ENCODE measurements at places on chromosomes 5 and 9.

- DNase-seq = no peak
These were observed 27.8 kb upstream of the CCL21 start for GRCh38 chr9:34737677-34738260.

DNA sequence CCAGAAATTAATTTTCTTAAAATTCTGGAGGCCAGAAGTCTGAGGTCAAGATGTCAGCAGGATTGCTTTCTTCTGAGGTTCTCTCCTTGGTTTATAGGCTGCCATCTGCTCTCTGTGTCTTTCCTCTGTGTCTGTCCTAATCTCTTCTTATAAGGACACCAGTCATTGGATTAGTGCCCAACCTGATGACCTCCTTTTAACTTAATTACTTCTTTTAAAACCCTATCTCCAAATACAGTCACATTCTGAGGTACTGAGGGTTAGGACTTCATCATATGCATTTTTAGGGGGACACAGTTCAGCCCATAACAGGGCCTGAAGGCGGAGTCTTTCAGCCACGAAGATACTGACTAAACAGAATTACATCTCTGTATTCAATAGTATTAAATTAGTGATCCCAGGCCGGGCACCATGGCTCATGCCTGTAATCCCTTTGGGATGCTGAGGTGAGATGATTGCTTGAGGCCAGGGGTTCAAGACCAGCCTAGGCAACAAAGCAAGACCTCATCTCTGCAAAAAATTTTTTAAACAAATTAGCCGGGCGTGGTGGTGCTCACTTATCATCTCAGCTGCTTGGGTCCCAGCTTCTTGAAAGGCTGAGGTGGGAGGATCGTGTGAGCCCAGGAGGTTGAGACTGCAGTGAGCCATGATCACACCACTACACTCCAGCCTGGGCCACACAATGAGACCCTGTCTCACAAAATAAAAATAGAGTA is 5.9 kb upstream of the RPS6 start:
- no peak for DNase-seq

DNA sequence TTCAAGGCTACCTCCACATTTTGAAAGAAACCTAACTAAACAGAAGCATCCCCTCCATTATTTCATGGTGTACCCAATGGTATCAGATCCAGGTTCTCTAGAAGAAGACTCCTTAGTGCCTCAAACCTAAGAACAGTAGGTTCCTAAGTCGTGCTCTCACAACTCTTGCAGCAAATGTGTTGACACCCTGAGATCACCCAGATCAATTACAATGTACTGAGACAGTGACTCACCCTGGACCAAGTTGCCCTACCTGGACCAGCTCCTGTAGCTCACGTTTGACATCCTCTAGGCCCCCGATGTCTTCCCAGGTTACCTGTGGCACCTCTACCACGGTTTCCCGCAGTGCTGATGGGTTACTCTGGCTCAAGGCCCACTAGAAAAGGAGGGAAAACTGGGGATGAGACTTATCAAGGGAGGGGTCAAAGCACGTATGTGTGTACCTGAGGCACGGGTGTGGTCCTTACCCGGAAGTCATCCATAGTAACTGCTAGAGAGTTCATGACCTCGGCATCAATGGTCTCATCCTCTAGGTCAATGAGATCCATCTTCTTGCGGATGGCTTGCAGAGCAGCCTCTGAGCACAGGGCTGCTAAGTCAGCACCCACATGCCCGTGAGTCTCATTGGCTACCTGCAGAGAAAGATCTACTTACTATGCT is 11.7 kb downstream of the VCP start:
- DNase-seq = no peak

GRCh38 chr5:59584858-59585846 is 308.4 kb downstream of the PDE4D start:
- no peak for DNase-seq

- no peak for DNase-seq
These were observed 134.5 kb downstream of the SIL1 start for GRCh38 chr5:139063664-139064054.

- DNase-seq = no peak
These were observed 5.7 kb downstream of the BARHL1 start for GRCh38 chr9:132588098-132588497.

DNA sequence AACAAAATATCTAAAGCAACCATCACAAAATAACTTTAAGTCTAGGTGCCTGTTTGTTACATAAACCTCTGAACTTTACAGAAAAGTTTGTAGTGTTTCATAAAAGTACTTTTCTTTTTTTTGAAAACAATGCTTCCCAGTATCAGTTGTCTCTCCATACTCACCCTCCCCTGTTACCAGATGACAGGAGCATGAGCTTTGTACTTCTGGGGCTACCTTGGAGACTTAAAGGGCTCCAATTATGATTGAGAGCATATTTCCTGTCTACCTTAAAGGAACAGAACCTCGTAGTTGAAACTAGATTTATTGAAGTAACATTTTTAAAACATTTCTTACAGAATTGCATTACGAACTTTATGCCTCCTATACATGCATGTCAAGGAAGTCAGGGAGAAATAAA is 55.4 kb upstream of the PPP1R2B start:
- no peak for DNase-seq

Data from activated T-cell treated with anti-CD3 and anti-CD28 coated beads, Interleukin-2, amount 50 U/mL, for 72 hours (primary cell).